Effector CD4-positive, alpha-beta T cell (primary cell): ENCODE measurements at places on chromosomes 13 and 19.

DNA sequence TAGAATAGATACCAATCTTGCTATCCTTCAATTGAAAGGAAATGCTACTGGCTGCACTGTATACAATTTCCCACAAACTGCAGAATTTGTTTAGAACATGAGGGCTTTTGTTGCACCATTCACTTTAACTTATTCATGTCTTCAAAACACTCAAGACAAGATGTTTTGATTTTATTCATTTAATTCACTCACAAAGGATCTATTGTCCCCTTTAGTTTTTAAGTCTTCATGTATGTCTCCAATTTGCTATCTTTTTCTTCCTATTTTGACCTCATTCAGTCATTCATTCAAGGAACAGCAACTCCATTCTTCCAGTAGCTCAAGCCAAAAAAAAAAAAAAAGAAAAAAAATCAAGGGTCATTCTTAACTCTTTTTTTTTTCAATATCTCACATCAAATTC lies 130.6 kb upstream of the SOX21 start:
- no peak for DNase-seq

GRCh38 chr13:79456656-79457365 lies 24.1 kb upstream of the NDFIP2 start:
- DNase-seq = no peak

GRCh38 chr13:67736646-67737420 lies 506.7 kb upstream of the PCDH9 start:
- DNase-seq = no peak

GRCh38 chr19:58334691-58335249 lies 8.0 kb downstream of the ZSCAN22 start:
- no peak for DNase-seq

- DNase-seq = no peak
These were observed 1.2 kb upstream of the DMWD start for GRCh38 chr19:45793876-45794275.

DNA sequence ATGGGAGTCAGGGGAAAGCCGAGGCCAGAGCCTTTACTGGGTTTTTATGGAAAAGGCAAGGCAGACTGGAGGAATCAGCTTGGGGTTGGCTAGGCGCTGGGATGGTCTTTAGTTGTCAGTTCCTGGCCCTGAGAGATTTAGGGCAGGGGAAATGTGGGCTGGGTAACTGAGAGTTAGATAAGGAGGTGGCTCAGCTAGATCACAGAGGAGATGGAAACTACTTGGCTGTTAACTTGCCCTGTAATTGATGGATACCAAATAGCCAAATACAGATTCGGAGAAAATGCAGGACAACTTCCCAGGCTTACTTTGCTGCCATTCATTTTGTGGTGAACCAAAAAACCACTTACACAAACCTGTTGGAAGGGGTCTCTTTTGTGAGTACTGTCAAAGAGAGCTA lies 54.0 kb downstream of the LRCH1 start:
- no peak for DNase-seq

DNA sequence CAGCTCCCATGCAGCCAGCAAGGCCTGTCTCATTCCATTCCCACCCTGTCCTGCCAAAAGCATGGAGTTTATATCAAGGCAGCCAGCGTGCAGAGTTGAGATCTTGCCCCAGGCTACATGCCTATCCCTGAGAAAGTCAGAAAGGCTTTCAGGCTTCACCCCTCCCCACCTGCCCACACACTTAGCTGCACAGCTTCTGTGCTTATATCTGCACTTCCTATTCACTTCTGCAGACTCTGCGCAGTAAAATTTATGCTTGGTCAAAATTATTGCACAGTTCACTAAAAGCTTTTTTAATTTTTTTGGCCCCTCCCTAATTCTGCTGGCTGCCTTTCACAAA lies 12.5 kb upstream of the ZNF675 start:
- DNase-seq = no peak

- no peak for DNase-seq
These were observed 66.4 kb upstream of the PCDH9 start for GRCh38 chr13:67296511-67296910.

GRCh38 chr19:40282920-40283319 lies 2.2 kb downstream of the AKT2 start:
- no peak for DNase-seq

DNA sequence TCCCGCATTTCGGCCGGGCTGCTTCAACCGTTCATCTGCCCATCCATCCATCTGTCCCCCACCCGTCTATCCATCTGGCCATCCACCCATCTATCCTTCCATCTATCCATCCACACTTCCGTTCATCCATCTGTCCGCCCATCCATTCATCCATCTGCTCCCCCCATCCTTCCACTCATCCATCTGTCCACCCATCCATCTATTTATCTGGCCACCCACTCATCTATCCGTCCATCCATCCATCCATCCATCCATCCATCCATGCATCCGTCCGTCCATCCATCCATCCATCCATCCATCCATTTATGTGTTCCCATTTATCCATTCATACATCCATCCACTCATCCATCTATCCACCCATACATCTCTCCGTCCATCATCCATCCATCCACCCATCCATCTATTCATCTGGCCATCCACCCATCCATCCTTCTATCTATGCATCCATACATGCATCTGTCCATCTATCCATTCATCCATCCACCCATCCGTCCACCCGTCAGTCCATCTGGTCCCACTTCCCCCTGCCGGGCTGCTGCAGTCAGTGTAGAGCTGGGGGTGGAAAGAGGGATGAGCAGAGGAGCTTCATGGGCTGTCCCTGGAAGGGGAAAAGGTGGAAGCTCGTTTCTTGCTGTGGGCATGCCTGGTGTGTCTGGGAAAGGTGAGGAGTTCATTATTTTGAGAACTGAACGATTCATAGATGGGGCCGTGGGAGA lies 722 bp downstream of the HSD11B1L start:
- no peak for DNase-seq

DNA sequence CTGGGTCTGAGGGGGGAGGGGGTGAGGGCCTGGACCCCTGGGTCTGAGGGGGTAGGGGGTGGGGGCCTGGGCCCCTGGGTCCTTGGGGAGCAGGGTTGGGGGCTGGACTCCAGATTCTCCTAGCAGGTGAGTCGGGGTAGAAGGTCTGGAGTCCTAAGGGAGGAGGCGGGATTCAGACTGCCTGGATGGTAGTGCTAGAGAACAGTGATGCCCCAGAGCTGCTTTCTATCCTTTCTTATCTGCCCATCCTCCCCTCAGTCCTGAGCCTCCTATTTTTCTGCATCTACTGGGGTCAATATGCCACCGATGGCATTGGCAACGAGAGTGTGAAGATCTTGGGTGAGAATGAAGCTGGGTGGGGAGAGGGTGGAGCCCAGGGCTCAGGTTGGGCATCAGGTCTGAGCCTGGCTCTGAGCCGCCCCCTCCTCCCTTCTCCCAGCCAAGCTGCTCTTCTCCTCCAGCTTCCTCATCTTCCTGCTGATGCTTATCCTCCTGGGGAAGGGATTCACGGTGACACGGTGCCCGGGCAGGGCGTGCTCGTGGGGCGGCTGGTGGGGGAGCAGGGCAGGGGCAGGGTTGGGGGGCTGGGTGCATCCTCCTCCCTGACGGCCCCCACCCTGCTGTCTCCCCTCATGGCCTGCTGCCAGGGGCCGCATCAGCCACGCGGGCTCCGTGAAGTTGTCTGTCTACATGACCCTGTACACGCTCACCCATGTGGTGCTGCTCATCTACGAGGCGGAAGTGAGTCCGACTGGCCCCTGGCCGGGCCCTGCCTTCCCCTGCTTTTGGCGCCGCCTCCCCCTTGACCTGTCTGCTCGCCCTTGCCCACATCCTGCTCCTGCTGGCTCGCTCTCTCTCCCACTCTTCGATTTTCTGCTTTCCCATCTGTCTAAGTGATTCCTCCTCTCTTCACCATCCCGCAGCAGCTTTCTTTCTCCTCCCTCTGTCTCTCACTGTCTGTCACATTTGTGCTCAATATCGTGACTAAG lies 3.4 kb downstream of the TMEM145 start:
- no peak for DNase-seq

- no peak for DNase-seq
These were observed 51.1 kb downstream of the DNM2 start for GRCh38 chr19:10768936-10769335.

DNA sequence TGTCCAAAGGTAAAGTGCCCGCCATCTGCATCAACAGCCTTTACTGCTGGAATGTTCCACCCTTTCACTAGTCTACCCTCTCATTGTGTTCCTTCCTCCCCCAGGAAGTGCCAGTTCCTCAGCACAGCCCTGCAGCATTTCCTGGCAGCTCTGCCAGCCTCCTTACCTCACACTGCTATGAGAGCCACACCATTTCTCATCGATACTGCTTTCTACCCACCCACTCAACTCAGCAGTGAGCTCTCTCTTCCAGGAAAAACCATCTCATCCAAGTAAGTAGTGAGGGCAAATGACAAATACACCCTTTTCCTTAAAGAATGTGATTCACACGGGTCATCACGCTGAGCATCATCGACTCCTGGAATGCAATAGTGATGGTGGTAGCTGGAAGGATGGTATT lies 19.8 kb downstream of the UQCRFS1 start:
- DNase-seq = no peak

DNA sequence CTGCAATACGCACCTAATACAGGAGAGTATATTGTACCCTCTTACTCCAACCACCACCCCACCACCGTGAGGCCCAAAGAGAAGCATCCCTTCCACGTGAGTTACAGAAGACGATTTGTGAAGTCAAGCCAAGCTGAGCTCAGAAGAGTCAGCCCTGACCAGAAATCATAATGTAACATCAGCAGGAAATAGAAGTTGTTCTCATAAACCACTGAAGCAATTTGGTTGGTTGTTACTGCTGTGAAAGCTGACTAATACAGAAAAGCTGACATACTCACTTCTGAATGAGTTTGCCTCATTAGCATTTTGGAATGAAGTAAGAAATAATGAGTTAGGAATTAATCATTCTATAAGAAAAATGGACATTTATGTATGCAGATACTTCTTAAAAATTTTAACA lies 749.4 kb upstream of the SLC10A2 start:
- no peak for DNase-seq

DNA sequence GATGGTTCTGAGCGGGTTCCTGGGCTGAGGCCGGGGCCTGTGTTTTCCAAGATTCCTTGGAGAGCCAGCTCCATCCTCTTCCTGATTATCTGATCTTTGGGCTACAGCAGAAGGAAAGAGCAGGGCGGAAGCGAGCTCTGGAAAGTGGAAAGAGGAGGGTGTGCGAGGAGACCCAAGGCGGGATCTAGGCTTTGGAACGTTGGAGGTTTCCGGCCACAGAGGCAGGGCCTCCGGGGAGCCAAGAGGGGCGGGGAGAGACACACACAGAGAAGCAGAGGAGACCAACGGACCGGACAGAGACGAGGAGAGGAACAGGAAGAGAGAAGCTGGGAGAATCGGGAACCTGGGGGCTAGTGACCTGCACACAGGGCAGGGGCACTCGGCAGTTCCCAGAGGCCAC lies at the start of gene CLEC11A:
Gene CLEC11A (plus strand): TSS at position 296 of the 400 bp plus-strand sequence. CDS start 162 bp downstream, outside the sequence.
- no peak for DNase-seq

- DNase-seq = no peak
These were observed 571 bp downstream of the SAFB2 start for GRCh38 chr19:5621945-5622464.

DNA sequence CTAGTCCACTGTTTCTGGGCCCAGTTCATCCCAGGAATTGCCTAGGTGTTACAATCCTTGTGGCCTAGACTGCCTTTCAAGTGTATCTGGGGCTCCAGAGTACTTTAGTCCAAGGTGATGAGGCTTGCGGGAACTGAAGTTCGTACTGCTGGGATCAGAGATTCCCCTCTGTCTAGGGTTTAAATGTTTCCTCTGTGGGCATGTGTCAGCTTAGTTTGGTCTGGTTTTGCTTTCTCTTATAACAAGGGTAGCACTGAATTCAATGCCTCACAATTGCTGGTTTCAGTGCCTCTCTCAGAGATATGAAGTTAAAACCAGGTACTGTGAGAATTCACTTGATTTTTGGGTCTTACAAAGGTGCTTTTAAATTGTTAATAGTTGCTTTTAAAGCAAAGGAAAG lies 30.8 kb downstream of the RGCC start:
- no peak for DNase-seq

- no peak for DNase-seq
These were observed 711.3 kb upstream of the SGCG start for GRCh38 chr13:22469452-22469851.

GRCh38 chr19:35279985-35280821 lies 2.1 kb upstream of the HAMP start:
- no peak for DNase-seq

GRCh38 chr13:97148894-97149293 lies 73.2 kb upstream of the MBNL2 start:
- no peak for DNase-seq

DNA sequence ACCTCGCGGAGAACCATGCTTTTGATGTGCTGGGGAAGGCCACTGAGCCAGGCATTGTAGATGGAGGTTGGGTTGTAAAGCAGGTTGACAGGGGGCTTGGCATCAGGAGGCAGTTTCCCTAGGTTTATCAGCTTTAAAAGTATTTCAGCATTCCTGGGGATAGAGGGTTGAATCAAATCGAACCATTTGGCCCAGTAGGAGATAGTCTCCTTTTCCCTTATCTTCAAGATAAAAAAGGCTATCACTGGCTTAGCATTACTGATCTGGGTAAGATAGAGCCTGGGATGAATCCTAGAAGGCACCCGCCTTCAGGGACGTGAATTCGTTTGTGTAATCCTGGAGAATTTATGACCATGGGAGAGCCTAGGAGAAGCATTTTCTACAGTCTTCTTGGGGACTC lies 30.6 kb downstream of the SLC6A16 start:
- DNase-seq = no peak

- DNase-seq = no peak
These were observed 580 bp upstream of the TEKTIP1 start for GRCh38 chr19:3538258-3538929.

DNA sequence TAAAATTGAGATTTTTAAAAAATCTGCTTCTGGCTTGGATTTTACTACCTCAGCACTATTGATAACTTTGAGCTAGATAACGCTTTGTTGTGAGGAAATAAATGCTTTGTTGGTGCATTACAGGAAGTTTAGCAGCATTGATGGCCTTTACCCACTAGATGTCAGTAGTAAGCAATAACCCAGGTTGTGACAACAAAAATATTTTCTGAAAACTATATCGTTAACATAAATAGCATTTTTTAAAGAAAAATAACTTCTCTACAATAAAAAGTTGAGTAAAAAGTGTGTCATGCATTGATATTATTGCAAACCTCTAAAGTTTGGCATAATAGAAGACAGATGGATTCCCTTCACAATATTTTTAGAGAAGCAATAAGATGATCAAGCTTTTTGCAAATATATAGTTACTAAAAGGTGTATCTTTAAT lies 1246.5 kb downstream of the UQCRFS1 start:
- DNase-seq = no peak
